ENCODE measurements at places on chromosomes 7 and 10.

DNA sequence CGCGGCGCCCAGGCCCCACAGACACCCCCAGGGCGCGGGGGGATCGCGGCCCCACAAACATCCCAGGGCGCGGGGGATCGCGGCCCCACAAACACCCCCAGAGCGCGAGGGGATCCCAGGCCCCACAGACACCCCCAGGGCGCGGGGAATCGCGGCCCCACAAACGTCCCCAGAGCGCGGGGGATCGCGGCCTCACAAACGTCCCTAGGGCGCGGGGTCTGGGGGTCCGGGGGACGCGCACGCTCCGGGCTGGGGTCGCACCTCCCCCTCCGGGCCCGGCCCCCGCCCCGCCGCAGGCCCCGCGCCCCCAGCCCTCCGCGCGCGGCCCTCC, 382 bp downstream of the DIP2C start:
- H3K27ac ChIP-seq, result peak overlapping the region; percentile 93
- H3K4me3 ChIP-seq, result peak overlapping the region; percentile 91
- no peaks in the 10 kb centered on the region for H3K27me3 ChIP-seq
- no peaks in the 10 kb centered on the region for H3K36me3 ChIP-seq
- peaks cover 45% of the 10 kb centered on the region for H3K4me1 ChIP-seq

DNA sequence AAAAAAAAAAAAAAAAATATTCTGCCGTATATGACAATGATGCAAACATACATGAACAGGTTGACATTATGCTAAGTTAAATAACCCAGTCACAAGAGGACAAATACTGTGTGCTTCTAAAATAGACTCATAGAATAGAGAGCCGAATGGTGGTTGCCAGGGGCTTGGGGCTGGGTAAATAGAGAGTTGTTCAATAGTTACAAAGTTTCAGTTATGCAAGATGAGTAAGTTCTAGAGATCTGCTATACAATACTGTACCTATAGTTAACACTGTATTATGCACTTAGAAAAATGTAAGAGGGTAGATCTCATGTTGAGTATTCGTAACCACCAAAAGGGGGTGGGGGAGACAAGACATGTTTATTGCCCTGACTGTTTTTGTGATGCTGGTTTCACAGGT, 77.1 kb upstream of the GNAI1 start:
- H3K27me3 ChIP-seq, result no peaks in the 10 kb centered on the region
- H3K4me1 ChIP-seq, result no peaks in the 10 kb centered on the region

DNA sequence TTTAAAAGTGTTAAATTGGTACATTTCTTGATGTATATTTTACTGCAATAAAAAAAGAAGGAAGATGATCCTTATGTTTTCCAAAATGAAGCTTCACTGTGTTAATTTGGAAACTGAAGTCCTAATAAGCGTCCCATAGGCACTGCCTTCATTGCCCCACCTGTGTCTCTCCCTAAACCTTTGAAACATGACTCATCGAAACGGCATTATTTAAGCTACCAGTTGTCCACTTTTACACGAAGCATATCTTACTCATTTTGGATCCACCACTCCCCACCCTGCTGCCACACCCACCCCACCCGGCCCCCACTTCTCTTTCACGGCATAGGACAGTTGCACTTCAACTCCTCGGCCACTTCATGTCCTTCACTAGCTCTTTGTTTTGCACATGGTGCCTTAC, 85.5 kb downstream of the KIAA1549 start:
- no peaks in the 10 kb centered on the region for H3K36me3 ChIP-seq
- H3K27me3 ChIP-seq, result no peaks in the 10 kb centered on the region
- no peak overlapping the region for H3K4me3 ChIP-seq

GRCh38 chr7:156604836-156605695, 35.5 kb upstream of the RNF32 start:
- H3K27ac ChIP-seq, result no peak overlapping the region
- DNase-seq, result no peak

- no peaks in the 10 kb centered on the region for H3K27me3 ChIP-seq
- peaks cover 27% of the 10 kb centered on the region for H3K4me1 ChIP-seq
- DNase-seq, result no peak
- H3K27ac ChIP-seq, result no peak overlapping the region
Measured at GRCh38 chr7:5491251-5492019, 67.8 kb upstream of the TNRC18 start.

- no peaks in the 10 kb centered on the region for H3K27me3 ChIP-seq
- H3K27ac ChIP-seq, result peak overlapping the region; percentile 56
- H3K36me3 ChIP-seq, result no peaks in the 10 kb centered on the region
- no peak overlapping the region for H3K4me3 ChIP-seq
Measured at GRCh38 chr7:66297579-66297978, 92.4 kb downstream of the TPST1 start.

- H3K27ac ChIP-seq, result no peak overlapping the region
- H3K27me3 ChIP-seq, result no peaks in the 10 kb centered on the region
- no peaks in the 10 kb centered on the region for H3K36me3 ChIP-seq
- no peak overlapping the region for H3K4me3 ChIP-seq
- H3K4me1 ChIP-seq, result peaks cover 41% of the 10 kb centered on the region
- no peak for DNase-seq
Measured at GRCh38 chr10:110033701-110034235, 26.0 kb downstream of the ADD3 start.

DNA sequence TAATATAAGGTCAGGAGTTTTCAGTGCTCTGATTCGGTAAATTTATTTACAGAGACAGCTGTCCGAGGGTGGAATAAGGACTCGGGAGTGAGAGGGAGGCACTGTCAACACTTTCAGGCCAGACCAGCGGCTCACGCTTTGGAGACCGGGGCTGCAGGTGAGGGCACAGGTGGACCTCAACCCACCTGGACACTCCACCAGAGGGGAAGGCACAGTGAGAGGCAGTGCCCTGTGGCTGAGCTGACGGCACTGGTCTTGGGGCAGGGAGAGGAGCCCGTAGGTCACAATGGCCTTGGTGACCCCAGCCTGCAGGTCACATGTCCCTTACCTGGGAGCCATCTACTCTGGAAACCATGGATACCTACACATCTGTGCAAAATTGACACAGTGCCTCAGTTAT, 315.1 kb downstream of the ADARB2 start:
- DNase-seq, result no peak
- H3K4me3 ChIP-seq, result no peak overlapping the region
- H3K27ac ChIP-seq, result no peak overlapping the region
- H3K27me3 ChIP-seq, result no peaks in the 10 kb centered on the region
- H3K36me3 ChIP-seq, result no peaks in the 10 kb centered on the region

GRCh38 chr7:43071604-43072003, 40.8 kb upstream of the HECW1 start:
- no peaks in the 10 kb centered on the region for H3K36me3 ChIP-seq
- no peak for DNase-seq
- no peak overlapping the region for H3K4me3 ChIP-seq
- no peak overlapping the region for H3K27ac ChIP-seq
- no peaks in the 10 kb centered on the region for H3K27me3 ChIP-seq

DNA sequence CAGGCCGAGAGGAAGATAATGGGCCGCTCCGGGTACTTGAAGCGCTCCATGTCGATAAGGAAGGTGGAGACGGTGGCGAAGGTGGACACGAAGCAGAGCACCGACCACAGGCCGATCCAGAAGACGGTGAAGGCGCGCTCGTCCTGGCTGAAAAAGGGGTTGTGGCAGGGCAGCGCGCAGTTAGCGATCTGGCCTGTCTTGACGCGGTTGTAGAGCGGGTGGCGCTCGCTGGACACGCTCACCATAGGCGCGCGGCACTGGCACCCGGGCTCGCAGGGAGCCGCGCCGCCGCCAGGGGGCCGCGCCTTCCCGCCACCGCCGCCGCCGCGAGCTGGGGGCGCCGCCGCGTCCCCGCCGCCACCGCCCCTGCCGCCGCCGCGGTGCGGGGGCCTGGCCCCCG, 1.6 kb downstream of the FZD8 start:
- H3K4me1 ChIP-seq, result peaks cover 35% of the 10 kb centered on the region
- H3K27me3 ChIP-seq, result no peaks in the 10 kb centered on the region
- no peak overlapping the region for H3K27ac ChIP-seq
- no peaks in the 10 kb centered on the region for H3K36me3 ChIP-seq
- no peak for DNase-seq

DNA sequence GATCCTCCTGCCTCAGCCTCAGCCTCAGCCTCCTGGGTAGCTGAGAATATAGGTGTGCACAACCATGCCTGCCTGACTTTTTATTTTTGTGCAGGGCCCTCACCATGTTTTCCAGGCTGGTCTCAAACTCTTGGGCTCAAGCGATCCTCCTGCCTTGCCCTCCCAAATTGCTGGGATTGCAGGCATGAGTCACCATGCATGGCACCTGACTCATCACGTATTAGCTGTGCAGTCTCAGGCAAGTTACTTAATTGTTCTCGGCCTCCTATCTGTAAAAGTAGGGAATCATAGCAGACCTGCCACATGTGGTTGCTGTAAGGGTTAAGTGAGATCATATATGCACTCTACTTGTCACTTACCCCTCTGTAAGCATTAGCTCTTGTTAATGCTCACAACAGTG, 117.2 kb downstream of the ANLN start:
- no peaks in the 10 kb centered on the region for H3K27me3 ChIP-seq
- H3K36me3 ChIP-seq, result no peaks in the 10 kb centered on the region
- H3K4me1 ChIP-seq, result no peaks in the 10 kb centered on the region
- no peak overlapping the region for H3K27ac ChIP-seq
- H3K4me3 ChIP-seq, result no peak overlapping the region

DNA sequence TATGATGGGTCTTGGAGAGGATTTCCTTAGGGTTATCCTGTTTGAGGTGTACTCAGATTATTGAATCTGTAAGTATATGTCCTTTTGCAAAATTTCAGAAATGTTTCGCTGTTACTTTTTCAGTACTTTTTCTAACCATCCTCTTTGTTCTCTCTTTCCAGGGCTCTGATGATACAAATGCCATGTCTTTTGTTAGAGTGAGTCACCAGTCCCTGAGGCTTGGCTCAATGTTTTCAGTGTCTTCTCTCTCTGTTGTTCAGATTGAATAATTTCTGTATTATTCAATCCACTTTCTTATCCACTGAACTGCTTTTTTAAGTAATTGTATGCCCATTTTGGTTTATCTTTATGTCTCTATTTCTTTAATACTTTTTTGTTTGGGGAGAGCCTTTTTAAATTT, 449.4 kb downstream of the TNS3 start:
- no peaks in the 10 kb centered on the region for H3K27me3 ChIP-seq
- H3K4me1 ChIP-seq, result no peaks in the 10 kb centered on the region
- no peak overlapping the region for H3K27ac ChIP-seq
- H3K36me3 ChIP-seq, result no peaks in the 10 kb centered on the region
- no peak overlapping the region for H3K4me3 ChIP-seq

DNA sequence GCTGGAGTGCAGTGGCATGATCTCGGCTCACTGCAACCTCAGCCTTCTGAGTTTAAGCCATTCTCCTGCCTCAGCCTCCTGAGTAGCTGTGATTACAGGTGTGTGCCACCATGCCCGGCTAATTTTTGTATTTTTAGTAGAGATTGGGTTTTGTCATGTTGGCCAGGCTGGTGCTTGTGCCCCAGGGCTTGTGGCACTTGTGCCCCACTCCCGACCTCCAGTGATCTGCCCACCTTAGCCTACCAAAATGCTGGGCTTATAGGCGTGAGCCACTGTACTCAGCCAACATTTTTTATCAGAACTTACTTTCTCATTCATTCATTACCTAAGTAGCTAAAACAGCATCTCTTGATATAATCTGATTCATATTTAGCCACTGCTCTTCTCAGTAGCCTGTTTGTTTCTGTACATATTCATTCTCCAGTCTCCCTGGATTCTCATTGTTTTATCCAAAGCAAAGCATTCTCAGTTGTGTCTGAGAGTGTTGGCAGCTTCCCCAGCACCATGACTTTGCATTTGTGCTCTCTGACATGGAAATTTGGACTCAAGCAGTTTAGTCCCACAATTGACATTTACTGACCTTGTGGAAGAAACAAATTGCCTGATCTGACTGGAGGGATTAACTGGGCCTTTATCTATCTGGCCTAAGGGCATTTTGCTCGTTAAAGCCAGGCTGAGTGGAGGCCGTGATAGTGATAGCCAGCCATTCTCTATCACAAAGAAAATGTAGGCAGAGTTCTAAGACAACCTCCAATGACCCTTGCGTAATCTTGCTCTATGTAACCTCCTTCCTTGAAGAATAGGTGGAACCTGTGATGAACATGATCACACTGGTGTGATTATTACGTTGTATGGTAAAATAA, 44.9 kb downstream of the AKR1B15 start:
- peak overlapping the region; percentile 74 for H3K27ac ChIP-seq
- H3K4me1 ChIP-seq, result peaks cover 19% of the 10 kb centered on the region
- H3K36me3 ChIP-seq, result no peaks in the 10 kb centered on the region
- no peaks in the 10 kb centered on the region for H3K27me3 ChIP-seq
- no peak for DNase-seq

DNA sequence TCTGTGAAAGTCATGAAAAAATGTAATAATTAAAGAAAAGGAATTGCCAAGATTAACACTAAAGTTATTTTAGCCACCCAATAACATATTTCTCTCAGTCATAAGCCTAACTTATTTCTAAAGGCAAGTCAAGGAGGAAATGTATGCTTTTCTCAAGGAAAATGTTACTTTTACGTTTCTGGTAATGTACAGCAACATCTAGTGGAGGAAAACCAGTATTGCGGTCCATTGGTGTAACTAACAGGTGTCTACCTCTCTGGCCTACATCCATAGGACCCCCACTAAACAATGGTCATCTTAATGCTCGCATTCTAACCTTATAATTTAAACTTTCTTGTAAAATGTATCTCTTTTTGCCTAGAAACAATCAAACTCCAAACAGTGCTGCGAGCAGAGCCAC, 437.5 kb downstream of the KIF20B start:
- no peaks in the 10 kb centered on the region for H3K4me1 ChIP-seq
- H3K27ac ChIP-seq, result no peak overlapping the region
- H3K27me3 ChIP-seq, result no peaks in the 10 kb centered on the region
- DNase-seq, result no peak
- H3K36me3 ChIP-seq, result no peaks in the 10 kb centered on the region
- H3K4me3 ChIP-seq, result no peak overlapping the region

- no peaks in the 10 kb centered on the region for H3K36me3 ChIP-seq
- peaks cover 6% of the 10 kb centered on the region for H3K4me1 ChIP-seq
- no peak overlapping the region for H3K27ac ChIP-seq
Measured at GRCh38 chr10:116785867-116786266, 43.5 kb upstream of the HSPA12A start.

DNA sequence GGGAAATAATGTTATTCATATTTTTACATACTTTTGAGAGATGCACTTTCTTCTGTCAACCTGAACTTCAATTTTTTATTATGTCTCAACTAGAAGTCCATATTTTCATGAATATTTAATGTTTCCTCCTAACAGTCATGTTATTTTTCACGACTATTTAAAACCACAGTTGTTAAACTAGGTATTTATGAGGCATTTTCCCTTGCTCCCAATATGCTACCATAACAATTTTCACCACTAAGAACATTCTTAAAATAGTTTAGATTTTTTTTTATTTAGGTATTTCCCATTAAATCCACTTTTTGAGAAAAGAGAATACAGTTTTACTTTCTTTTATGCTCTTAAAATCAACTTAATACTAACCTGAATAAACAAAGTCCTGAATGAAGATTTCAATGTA, 89.4 kb downstream of the JAZF1 start:
- H3K27ac ChIP-seq, result no peak overlapping the region
- H3K36me3 ChIP-seq, result no peaks in the 10 kb centered on the region
- no peak overlapping the region for H3K4me3 ChIP-seq
- peaks cover 43% of the 10 kb centered on the region for H3K4me1 ChIP-seq

- H3K36me3 ChIP-seq, result no peaks in the 10 kb centered on the region
- no peak overlapping the region for H3K4me3 ChIP-seq
- DNase-seq, result no peak
- H3K4me1 ChIP-seq, result no peaks in the 10 kb centered on the region
Measured at GRCh38 chr7:87635921-87636320, 7.7 kb downstream of the RUNDC3B start.

Data from vagina (tissue), 2 donors.